ENCODE measurements at places on chromosomes 3 and 15. TPM values are rescaled to one million over a fixed set of nuclear protein-coding genes. Genes with fewer than 3 reads are reported as not detected.

DNA sequence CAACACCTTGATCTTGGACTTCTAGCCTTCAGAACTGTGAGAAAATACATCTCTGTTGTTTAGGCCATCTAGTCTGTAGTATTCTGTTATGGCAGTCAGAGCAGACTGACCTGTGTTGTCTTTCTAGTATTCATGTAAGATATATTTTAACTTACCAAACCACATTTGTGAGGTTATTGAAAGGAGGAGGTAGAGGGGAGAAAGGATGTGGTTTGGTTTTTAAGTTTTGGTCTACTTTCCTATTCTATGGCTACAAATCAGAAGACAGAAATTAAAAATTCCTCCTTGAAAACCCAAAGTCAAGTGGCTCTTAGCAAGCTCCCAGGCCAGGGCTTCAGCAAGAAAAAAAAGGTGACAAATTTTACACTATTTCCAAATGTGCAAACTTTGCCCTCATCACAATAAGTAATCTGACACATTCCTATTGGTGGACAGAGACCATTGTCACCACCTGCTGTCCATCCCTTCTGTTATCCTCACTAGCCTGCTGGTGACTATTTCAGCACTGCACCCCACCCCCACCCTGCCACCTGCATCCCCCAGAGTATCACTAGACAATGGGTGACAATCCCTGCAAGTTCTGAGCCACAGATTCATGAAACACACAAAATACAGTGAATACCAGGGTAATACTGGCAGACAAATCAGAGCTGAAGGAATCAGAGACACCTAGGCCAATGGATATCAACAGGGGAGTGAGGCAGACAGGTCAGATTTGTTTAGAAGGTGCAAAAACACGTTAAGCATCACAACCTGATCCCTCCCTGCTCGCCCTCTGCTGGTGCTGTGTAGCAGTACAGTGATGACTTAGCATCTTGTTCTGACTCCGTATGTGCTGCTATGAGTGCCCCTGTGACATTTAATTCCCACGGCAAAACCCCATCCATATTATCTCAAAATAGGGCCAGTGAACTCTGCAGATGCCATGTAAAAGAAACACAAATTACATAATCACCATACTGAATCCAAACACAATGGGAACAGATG is 79.0 kb upstream of the DCLK3 start:
- H3K27me3 ChIP-seq, result no peaks in the 10 kb centered on the region
- no peaks in the 10 kb centered on the region for H3K36me3 ChIP-seq
- no peak overlapping the region for H3K4me3 ChIP-seq
- no peak overlapping the region for H3K27ac ChIP-seq
- DNase-seq, result no peak
- no peaks in the 10 kb centered on the region for H3K4me1 ChIP-seq

DNA sequence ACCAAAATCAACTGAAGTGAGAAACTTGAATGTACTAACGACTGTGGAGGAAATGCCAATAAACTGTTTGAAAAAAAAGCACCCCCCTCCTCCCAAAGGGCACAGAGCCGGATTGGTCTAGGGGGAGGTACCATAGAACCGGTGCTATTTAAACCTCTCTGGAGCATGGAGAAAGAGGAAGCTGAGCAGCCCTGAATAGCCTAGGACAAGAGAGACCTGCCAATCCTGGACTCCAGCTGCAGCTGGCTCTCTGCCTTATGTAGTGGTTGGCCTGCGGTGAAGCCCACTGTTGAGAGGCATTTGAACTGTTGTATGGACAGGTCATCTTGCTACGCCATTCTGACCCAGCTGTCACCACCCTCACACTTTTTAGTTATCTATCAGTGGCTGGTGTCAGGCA is 1.5 kb upstream of the SH3GL3 start:
- H3K27ac ChIP-seq, result no peak overlapping the region
- no peak for DNase-seq
- no peak overlapping the region for H3K4me3 ChIP-seq
- no peaks in the 10 kb centered on the region for H3K36me3 ChIP-seq

GRCh38 chr3:16551342-16551976 is 38.0 kb upstream of the RFTN1 start:
- no peaks in the 10 kb centered on the region for H3K4me1 ChIP-seq
- H3K27ac ChIP-seq, result no peak overlapping the region
- H3K36me3 ChIP-seq, result no peaks in the 10 kb centered on the region
- no peak overlapping the region for H3K4me3 ChIP-seq
- DNase-seq, result no peak

- no peak for DNase-seq
- no peak overlapping the region for H3K27ac ChIP-seq
- H3K4me3 ChIP-seq, result no peak overlapping the region
Measured at GRCh38 chr3:17182166-17182565, 297.4 kb downstream of the PLCL2 start.

DNA sequence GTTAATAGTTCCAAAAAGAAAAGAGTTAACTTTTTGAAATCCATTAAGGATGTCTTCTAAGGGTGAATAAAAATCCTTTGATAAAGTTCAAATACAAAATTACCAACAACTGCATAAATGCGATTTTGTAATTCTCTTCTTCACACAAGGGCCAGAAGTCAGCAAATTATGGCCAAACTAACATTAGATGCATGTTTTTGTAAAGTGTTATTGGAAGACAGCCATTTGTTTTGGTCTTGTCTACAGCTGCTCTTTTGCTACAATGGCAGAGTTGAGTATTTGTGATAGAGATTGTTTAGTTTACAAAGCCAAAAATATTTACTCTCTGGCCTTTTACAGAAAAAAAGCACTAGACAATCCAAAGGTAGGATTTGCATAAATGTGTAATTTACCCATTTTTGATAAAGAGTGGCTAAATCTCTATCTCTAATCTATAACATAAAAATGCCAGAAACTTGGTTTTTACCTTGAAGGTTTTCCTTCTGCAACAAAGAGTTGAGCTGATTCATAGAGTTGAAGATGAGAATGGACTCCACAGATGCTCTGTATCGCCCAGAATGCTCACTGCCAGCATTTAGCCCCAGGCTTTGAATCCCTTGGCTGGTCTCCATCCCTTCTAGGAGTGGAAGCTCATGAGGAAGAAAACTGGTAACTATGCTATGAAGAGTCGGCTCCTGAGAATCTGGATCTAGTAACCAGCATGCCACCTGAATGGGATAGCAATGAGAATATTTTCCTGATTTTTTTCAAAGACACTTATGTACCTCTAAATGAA is 64.5 kb downstream of the POLQ start:
- DNase-seq, result no peak
- H3K4me3 ChIP-seq, result no peak overlapping the region
- no peaks in the 10 kb centered on the region for H3K36me3 ChIP-seq
- H3K27ac ChIP-seq, result no peak overlapping the region

DNA sequence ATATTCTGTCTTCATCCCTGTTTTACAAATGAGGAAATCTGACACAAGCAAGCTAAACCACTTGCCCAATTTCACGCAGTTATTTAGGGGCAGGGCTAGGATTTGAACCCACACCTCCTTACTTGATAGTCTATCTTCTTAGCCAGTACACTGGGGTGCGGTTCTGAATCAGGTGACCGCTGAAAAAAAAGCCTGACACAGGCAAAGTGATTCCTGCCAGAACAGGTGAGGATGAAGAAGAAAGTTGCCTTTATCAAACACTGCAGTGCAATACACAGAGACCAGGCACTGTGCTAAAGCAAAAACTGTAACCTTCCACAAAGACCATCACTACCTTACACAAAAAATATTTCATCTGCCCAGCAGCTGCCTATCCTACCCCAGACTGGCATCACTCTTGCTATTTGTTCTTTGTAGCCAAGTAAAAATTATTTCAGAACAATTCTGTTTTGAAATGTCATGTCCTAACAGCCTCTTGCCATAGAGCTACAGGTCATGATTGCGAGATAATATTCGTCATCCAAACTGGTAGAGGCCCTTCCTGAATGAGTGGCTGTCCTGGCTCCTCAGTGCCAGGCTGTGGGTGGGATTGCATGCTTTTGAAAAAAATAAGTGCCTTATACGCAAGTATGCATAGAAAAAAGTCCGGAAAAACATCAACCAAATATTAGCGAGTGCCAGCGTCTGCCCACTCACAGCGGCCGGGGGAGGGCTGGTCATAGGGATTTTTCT is 142.3 kb upstream of the TPM1 start:
- H3K27ac ChIP-seq, result peak overlapping the region; percentile 40
- DNase-seq, result no peak
- H3K36me3 ChIP-seq, result no peaks in the 10 kb centered on the region
- peaks cover 40% of the 10 kb centered on the region for H3K4me1 ChIP-seq
- H3K27me3 ChIP-seq, result no peaks in the 10 kb centered on the region
- H3K4me3 ChIP-seq, result no peak overlapping the region

DNA sequence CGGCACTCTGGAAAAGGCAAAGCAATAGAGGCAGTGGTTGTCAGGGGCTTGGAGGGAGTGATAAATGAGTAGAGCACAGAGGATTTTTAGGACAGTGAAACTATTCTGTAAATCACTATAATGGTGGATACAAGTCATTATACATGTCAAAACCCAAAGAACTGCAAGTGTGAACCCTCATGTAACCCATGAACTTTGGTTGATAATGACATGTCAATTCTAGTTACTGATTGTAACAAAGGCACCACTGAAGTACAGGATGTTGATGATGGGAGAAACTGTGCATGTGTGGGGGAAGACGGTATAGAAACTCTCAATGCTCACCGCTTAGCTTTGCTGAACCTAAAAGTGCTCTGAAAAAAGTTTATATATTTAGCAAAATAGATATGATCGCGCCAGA is 36.0 kb downstream of the BTLA start:
- no peak overlapping the region for H3K27ac ChIP-seq
- no peaks in the 10 kb centered on the region for H3K4me1 ChIP-seq
- no peak for DNase-seq
- no peak overlapping the region for H3K4me3 ChIP-seq
- H3K27me3 ChIP-seq, result no peaks in the 10 kb centered on the region
- H3K36me3 ChIP-seq, result no peaks in the 10 kb centered on the region

DNA sequence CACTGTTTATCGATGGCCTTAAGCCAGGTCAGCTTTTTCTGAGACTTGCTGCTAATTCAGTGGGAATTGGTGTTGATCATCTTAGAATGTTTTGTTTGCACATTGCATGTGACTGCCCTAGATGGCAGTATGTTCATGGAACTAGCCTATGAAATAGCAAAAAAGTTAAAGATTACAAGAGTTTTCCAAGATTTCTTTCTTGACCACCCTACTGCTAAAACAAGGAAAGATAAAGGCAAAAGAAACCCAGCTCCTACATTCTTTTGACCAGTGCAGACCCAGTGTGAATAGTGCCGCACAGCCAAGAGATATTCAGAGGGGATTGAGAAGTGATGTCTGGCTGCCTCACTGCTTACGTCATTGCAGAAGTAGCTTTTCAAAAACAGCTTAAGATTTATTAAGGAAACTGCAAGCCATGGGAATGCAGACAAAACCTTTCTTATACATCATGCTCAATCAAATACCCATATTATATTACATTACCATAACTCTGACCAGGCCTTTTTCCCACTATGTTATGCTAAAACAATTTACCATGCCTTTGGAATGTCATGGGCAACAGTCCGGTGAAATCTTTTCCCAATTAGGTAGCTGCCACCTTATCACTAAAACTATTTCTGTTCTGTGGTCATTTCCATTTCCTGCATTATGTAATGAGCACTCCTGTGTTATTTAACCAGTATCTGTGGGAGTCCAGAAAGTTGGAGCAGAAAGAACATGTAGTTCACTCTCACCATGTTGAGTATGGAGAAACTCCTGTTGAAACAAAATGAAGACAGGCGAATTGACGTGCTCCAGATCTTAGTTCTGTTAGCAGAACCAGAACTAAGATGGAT is 6.0 kb downstream of the PHLDB2 start:
- peak overlapping the region; percentile 92 for H3K27ac ChIP-seq
- no peaks in the 10 kb centered on the region for H3K36me3 ChIP-seq
- H3K27me3 ChIP-seq, result no peaks in the 10 kb centered on the region

GRCh38 chr15:34657469-34658127 is 74.1 kb upstream of the GOLGA8B start:
- DNase-seq, result no peak
- no peaks in the 10 kb centered on the region for H3K36me3 ChIP-seq
- H3K4me3 ChIP-seq, result no peak overlapping the region
- H3K27me3 ChIP-seq, result no peaks in the 10 kb centered on the region
- H3K4me1 ChIP-seq, result no peaks in the 10 kb centered on the region
- no peak overlapping the region for H3K27ac ChIP-seq

GRCh38 chr3:60298141-60298540 is 953.1 kb downstream of the FHIT start:
- H3K36me3 ChIP-seq, result no peaks in the 10 kb centered on the region
- no peak overlapping the region for H3K27ac ChIP-seq
- H3K4me1 ChIP-seq, result no peaks in the 10 kb centered on the region
- H3K27me3 ChIP-seq, result no peaks in the 10 kb centered on the region
- no peak overlapping the region for H3K4me3 ChIP-seq

GRCh38 chr3:49346797-49347251 is 7.0 kb upstream of the USP4 start:
- no peak overlapping the region for H3K4me3 ChIP-seq
- DNase-seq, result no peak
- no peaks in the 10 kb centered on the region for H3K36me3 ChIP-seq
- peaks cover 3% of the 10 kb centered on the region for H3K4me1 ChIP-seq
- H3K27ac ChIP-seq, result peak overlapping the region; percentile 70
- H3K27me3 ChIP-seq, result no peaks in the 10 kb centered on the region

DNA sequence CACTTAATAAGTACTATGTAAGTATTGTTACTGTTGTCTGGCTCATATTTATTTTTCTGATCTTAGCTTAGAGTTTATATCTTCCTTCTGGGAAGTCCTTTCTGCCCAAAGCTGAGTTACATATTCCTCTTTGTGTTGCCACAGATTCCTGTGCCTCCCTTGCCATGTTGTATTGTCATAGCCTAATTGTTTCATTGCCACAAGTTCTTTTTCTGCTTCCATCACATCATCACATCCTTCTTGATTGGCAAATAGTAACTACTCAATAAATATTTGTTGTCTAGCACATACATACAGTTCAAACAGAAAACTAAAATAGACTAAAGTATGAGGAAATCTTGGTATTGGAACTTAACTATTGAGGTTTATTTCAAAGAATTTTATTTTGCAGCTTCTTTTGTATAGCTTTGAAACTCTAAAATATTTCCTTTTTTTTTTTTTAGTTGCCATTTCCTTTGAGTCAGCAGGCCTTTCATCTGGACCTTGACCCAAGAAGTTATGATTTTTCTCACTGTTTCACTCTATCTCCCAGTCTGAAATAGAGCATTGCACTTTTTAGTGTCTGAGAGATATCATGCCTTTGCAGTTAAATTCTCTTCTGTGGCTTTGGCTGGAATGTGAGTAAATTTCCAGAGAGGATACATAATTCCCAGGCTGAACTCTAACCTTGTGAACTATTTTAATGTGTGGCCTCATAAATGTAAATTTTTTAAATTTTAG is 98.2 kb downstream of the ZNF609 start:
- H3K36me3 ChIP-seq, result no peaks in the 10 kb centered on the region
- DNase-seq, result no peak
- no peaks in the 10 kb centered on the region for H3K27me3 ChIP-seq
- no peak overlapping the region for H3K4me3 ChIP-seq

- H3K27ac ChIP-seq, result peak overlapping the region; percentile 84
- no peak for DNase-seq
- H3K4me1 ChIP-seq, result peaks cover 20% of the 10 kb centered on the region
- no peak overlapping the region for H3K4me3 ChIP-seq
- no peaks in the 10 kb centered on the region for H3K27me3 ChIP-seq
Measured at GRCh38 chr15:99126131-99126588, 21.3 kb downstream of the SYNM start.

NRG4 gene
- 3.5 TPM for total RNA-seq

CSTA gene
- not detected for total RNA-seq

GAP43 gene
- total RNA-seq, result 3.5 TPM

SPATA12 gene
- not detected for total RNA-seq

POTEB2 gene
- total RNA-seq, result not detected
